A172 (cell line): ENCODE measurements at places on chromosomes 6 and 20. TPM values are rescaled to one million over a fixed set of nuclear protein-coding genes. Genes with fewer than 3 reads are reported as not detected.

Gene COL10A1
- total RNA-seq: not detected in 2 replicates

Gene SAMD3
- total RNA-seq: 0.07 and 0.28 TPM in 2 replicates

Gene GGTLC1
- total RNA-seq: not detected in 2 replicates

Gene BTN3A1
- total RNA-seq: 14.0 and 19.6 TPM in 2 replicates

Gene SLPI
- 0.33 TPM in 1 of 2 replicates, not detected in the other for total RNA-seq

Gene AIG1
- total RNA-seq: 38.3 and 73.0 TPM in 2 replicates

Gene TNFRSF6B
- total RNA-seq: 2.4 and 3.4 TPM in 2 replicates

Gene STMND1
- total RNA-seq: 0.22 TPM in 1 of 2 replicates, not detected in the other

GRCh38 chr20:35172434-35172806, 548 bp downstream of the PROCR start:
- no peak for DNase-seq

GRCh38 chr6:48825501-48826151, 637.4 kb downstream of the MMUT start:
- peak; percentile 51 for DNase-seq

- no peak for DNase-seq
Measured at GRCh38 chr6:56009636-56010035, 134.2 kb upstream of the BMP5 start.

GRCh38 chr6:96675597-96675996, 112.7 kb downstream of the FHL5 start:
- no peak for DNase-seq

DNA sequence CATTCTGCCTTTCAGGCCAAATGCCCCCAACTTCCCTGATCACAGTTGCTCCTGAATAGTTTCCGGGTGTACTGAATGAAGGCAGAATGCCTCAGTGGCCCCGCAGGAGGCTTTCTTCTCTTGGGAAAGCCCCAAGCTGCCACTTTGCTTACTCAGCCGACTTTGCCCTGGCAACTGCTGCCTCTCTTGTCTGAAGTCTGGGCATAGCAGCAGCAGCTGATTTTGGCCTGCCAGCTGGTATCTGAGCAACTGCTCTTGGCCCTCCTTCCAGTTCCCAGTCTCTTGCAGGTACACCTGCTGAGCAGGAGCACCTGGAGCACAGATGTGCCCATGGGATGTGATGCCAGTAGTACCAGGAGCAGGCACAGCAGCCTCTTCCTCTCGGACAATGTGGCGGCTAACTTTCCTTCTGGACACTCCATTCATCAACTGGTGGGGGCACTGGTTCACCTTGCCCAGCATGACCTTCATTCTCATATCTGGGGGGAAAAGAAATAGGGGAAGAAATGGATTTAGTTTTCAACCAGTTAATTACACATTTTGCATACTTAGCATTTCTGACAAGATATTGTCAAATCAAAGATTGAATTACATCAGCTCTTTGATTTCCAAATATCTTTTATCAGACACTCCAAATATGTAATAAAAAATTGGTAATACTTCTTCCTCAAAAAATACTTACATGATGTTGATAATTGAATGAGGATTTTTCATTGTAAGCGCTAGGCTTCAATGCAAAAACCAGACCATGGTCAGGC, 468.2 kb downstream of the PKHD1 start:
- no peak for DNase-seq

DNA sequence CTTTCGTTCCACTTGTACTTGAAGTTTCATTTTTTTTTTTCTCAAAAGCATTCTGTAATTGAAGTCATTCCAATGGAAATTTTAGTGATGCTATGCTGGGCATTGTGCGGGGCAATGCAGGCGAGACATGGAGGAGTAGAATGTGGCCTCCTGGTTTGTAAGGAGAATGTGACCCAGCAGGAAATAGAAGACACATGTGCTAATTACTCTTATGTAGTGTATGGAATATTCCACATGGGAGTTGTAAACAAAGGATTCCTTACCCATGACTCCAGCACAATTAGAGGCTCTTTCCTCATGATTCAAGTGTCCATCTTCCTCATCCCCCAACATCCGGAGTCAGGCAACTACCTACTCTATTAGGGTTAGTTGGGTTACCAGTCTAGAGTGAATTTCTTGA, 14.9 kb upstream of the RFPL4B start:
- no peak for DNase-seq

GRCh38 chr6:132961610-132962009, 147.2 kb downstream of the RPS12 start:
- no peak for DNase-seq

DNA sequence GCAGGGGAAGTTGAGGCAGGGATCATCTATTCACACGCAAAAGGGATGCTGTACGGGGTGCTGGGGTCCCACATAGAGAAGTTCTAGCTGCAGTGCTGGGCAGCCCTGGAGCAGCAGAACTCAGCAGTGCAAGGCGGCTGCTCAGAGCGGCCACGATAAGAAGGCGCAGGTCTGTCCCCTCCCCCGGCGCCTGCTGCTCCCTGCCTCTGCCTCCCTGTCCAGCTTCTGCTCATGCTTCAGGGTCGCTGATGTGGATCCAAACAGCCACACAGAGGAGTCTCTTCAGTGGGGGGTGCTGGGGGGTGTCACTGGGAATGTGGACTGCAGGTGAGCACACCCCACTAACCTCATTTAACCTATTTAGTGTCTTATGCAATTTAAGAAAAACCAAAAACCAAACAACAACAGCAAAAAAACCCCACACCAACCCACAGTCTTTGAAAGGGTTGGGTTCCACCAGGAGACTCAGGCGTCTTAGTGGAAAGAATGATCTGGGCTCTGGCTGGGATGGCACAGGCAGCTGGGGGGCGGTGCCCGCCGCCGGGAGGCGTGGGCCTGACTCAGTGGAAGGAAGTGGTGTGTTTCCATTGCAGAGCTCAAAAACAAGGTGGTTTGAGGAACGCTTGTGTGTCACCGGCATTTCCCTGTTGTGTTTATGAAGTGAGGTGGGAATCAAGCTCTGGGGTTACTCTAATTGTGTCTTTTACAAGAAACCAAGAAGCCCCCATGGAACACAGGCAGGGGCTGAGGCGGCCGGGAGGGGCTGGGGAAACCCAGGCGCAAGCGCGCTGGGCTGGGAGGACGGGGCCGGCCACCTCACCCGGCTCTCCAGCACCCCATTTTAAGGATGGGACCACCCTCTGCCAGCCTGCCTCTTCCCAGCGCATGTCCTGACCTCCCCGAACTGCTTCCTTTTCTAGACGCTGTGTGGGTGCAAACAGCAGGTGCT, 55.1 kb downstream of the IRF4 start:
- no peak for DNase-seq

- DNase-seq: no peak
Measured at GRCh38 chr20:34061695-34062094, 50.3 kb downstream of the EIF2S2 start.

GRCh38 chr6:139290787-139291311, 949 bp downstream of the TXLNB start:
- DNase-seq: peak; percentile 32

GRCh38 chr20:15257569-15257870, 920.1 kb upstream of the FLRT3 start:
- no peak for DNase-seq

DNA sequence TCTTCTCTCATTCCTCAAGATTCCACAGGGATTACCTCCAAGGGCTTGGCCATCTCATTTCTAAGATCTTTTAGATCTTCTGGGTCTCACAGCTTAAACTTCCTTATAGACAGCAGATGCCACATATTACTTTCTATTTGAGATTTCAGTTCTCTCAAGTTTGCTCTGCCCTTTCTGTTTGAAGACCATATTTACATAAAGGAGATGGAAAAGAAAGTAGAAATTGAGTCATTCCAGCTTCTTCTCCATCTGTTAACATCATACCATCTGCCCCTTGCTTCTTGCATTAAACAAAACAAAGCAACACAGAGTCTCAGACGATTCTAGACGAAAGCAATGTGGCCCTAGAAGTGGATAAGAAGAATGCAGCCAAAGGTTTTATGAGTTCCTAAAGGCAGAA, 203.4 kb downstream of the TTLL2 start:
- DNase-seq: no peak

GRCh38 chr20:45918182-45918737, 6.3 kb upstream of the PLTP start:
- DNase-seq: no peak

DNA sequence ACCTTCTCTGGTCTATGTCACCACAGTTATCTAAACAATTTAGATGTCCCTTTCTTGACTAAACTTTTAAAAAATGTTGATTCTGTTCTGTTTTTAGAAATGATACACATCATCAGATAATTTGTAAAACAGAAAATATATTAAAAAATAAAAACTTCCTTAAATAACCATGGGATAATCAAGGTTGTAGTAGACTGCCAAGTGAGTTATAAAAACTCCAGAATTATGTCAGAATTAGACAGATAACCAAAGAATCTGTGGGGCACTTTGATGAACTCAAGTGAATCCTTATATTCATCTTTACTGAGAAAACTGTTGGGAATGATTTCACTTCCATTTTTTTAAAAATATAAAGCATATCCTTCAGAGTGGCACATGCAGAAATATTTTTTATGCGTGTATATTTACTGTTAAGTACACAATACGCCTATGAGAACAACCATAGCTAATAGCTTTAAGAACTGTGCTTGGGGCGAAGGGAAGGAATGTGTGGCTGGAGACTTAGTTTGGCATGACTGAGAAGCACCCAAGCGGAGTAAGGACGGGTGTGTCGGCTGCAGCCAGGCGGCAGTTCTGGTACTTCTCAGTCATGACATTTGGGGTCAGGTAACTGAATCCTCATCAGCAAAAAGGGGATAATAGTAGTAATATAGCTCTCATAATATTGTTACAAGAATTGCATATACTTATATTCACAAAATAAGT, 604.7 kb upstream of the CITED2 start:
- DNase-seq: no peak

DNA sequence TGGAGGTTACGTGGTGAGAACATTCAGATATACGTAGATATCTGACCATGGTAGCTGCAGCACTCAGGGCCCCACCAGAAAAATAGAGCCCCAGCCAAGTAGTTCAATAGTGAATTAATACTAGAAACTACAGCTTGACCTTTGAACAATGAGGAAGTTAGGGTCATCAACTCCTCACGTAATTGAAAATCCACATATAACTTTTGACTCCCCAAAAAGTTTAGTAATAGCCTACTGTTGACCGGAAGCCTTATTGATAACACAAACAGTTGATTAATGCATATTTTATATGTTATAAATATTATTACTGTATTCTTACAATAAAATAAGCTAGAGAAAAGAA, 117.9 kb downstream of the SNX5 start:
- DNase-seq: no peak

- DNase-seq: peak; percentile 93
Measured at GRCh38 chr6:2853769-2854395, 12.2 kb upstream of the SERPINB1 start.

DNA sequence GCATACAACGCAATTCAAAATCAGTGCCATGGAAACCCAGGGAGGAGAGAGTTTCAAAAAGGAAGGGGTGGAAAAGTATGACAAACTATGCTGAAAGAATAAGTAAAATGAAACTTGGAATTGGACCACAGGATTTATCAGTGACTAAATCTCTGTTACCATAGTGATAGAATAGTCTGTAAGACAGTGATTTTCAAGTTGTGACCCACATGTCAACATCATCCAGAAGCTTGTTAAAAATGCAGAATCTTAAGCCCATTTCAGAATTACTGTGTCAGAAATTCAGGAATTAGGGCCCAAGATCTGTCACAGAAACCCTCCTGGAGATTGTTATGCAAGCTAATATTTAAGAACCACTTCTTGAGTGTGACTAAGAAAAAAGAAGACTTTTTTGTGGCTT, 417.7 kb upstream of the JAG1 start:
- no peak for DNase-seq

DNA sequence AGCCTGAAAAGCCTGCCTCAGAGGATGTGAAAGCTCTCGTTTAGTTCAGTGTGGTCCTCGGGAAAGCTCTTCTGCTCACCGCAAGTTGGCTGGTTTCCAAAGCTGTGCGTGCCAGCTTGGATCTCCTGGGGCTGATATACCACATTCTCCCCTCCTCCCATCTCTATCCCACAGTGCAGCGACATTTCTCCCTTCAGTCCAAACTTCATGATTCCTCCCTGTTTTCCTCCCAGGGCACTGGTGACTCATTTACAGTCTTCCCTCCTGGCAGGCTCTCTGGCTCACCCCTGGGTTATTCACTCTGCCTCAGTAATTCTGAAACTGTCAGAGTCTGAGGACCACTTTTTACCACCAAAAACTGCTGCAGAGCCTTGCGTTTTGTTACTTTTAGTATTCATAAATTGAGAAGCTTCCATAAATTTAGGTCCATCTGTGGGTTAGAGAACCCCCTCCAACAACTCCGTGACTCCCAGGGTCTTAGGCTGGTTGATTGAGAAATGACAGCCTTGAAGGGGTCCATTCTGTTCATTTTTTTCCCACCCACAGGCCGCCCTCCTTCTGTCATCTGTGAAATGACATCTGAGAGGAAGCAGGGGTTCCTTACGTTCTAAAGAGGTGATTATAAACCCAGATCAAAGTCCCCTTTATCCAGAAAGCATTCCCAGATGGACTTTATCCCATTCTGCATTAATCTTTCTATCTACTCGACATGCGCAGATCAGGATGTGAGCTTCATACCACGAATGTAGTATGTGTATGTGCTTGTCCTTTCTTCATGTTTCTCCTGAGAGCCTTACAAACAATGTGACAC, 6.1 kb downstream of the TRIM10 start:
- DNase-seq: peak; percentile 73

GRCh38 chr6:43489277-43490072, 12.1 kb downstream of the TJAP1 start:
- DNase-seq: no peak

GRCh38 chr6:133218852-133219251, 22.3 kb upstream of the EYA4 start:
- DNase-seq: no peak

- no peak for DNase-seq
Measured at GRCh38 chr6:22809370-22809769, 240.0 kb downstream of the HDGFL1 start.

DNA sequence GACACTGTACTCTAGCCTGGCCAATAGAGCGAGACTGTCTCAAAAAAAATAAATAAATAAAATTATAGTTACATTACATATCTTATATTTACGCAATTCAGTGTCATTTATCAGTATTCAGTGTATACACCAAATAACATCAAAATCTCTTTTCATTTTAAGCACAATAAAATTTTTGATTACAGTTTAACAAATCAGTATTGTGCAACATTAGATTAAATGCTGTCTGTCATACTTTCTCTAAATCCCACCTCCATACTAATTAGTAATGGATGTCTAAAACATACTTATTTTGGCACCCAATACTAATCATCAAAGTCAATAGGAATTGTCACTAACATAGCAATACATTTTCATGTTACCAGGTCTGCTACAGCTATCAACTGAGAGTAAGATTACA, 27.4 kb downstream of the IBTK start:
- no peak for DNase-seq

- DNase-seq: no peak
Measured at GRCh38 chr6:115363379-115363778, 697.3 kb downstream of the FRK start.

DNA sequence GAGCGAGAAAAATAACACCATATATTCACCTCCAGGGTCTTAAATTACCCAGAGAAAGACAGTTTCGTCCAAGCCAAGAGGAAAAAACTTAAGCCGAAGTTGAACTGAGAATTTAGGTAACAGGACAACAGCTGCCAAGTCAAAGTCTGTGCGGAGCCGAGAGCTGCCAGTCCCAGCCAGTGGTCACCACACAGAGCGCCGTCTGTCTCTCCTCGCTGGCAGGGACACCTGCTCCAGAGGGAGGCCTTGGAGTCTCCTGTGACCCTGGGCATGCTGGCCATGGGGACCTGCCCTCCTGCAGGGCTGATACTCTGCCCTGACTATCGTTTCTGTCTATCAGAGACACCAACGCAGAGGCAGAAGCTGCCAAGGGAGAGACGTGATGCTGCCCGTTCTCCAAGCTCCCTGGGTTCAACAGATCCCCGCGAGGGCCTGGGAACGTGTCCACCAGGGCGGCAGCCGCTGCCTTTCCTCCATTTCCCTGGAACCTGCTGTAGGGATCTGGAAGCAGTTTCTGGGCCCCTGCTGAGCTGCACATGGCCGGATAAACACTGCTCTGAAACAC, 341.3 kb downstream of the SMOC2 start:
- DNase-seq: no peak
